Effector memory CD8-positive, alpha-beta T cell (primary cell): ENCODE measurements at places on chromosomes 7 and 10.

GRCh38 chr7:2941216-2941859 is 97.2 kb upstream of the GNA12 start:
- no peak for DNase-seq

- no peak for DNase-seq
Measured at GRCh38 chr7:147658392-147658967, 932.1 kb upstream of the C7orf33 start.

GRCh38 chr10:27068217-27068891 is 31.9 kb downstream of the ANKRD26 start:
- no peak for DNase-seq

DNA sequence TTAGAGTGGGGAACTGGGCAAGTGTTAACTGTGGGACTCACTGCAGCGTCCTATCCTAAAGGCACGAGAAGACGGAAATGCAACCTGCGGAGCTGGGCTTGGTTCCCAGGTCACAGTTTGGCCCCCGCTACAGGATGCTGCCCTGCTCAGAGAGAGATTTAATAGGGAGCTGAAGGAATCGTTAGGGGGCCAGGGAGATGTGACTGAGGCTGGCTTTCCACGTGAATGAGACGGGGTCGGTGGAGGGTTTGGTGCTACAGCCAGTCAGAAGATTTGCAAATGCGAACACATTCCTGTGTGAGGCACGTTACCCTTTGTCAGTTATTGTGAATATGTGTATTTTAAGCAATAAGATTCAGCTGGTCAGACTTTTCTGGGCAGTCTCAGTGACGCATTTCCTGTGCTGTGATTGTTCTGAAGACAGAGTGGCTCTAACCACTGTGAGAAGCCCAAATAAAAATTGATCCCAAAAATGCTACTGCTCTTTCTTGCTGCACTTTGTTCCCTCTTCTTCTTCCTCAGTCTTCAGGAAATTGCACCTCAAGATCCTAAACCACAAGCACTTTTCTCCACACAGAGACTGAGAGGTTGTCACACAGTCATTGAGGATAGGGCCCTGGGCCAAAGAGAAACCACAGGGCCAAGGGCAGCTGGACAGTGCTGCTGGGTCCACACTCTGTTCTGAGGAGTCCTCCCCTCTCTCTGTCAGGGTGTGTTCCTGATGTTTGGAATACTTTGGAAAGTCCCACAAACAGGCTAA is 21.2 kb downstream of the CYP17A1 start:
- no peak for DNase-seq

- no peak for DNase-seq
Measured at GRCh38 chr10:32530231-32530630, 84.3 kb downstream of the CCDC7 start.

DNA sequence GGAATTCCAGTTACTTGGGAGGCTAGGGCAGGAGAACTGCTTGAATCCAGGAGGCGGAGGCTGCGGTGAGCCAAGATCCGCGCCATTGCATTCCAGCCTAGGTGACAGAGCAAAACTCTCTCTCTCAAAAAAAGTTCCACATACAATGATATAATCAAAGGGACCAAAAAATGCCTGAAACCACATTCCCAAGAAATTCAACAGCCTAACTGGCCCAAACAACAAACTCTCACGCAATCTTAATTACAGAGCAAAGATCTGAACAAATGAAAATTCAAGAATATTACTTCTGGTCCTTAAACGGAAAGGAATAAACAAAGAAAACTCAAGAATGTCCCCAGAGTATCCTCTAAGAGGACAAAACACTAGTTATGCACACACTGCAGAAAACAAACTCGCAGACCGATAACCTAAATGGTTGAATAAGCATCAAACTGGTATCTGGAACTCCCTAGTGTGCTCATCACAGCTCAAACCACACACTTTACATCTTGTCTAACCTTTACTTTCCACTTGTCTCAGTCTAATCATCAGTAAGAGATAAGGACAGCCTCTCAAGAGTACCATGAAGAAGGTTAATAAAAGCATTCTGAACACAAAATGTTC is 3.7 kb downstream of the OGA start:
- no peak for DNase-seq

DNA sequence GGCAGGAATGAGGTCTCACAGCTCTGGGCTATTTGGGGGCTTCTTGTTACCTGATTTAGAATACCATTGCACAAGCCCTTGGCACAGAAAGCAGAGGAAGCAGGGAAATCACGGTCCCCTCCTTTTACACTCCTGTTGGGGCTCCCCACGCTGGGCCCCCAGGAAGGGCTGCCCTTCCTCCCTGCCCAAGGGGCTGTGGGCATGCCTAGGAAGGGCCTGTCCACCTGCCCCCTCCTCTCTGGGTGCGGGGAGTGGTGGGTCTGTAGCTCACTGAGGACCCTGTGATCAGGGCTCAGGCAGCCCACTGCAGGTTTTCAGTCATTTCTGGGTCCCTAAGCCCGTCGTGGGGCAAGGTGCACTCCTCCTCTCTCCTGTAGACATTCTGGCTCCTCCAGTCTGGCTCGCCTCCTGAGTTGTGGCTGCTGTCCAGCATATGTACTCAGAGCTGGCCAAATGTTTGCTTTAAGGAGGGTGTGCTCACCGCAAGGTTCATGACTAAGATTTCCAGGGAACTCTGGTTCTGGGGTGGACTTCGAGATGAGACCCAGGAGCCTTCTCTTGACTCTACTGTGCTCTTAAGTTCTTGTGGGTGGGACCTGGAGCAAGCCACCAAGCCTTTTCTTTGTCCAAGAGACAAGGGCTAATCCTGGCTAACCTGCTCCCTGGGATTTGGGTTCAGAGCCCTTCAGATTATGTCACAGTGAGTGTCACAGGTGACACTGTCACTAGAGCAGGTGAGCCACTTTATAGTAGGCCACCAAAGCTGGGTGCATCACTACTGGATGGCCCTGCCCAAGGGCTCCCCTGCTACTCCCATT is 56.0 kb downstream of the TACR2 start:
- no peak for DNase-seq
